Lung (tissue), 17 donors: ENCODE measurements at places on chromosomes 7 and 10.
A peak's percentile ranks its signal among the peaks of the same experiment; 100 is the strongest.

DNA sequence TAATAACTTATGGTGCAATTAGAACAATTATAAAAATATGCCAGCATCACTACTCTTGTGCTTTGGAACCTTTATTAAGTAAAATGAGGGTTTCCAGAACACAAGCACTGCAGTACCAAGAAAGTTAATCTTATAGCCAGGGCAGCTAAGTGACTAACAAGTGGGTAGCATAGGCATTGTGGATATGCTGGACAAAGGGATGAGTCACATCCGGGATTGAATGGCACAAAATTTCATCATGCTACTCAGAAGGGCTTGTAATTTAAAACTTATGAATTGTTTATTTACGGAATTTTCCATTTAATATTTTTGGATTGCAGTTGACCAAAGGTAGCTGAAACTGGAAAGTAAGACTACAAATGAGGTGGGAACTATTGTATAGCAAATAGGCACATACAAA lies 250.6 kb downstream of the C7orf25 start:
- DNase-seq = no peak

DNA sequence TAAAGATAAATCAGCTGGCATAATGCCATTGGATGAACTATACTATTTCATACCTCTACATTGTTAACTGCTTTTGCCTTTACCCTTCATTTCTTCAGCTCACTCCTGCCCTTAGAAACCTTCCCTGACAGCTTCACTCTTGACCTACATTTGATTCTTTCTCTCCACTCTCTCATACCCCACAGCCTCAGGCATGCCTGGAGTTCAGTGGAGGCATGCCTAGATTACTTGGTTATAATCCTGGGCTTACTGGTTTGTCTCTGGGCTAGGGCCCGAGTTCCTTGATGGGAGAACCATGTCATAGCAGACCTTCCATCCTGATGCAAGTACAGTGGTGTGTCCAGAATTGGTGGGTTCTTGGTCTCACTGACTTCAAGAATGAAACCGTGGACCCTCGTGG lies 8.4 kb upstream of the CDHR3 start:
- no peak for DNase-seq

- DNase-seq = no peak
Observed at GRCh38 chr7:137245186-137245585, 98.3 kb downstream of the PTN start.

DNA sequence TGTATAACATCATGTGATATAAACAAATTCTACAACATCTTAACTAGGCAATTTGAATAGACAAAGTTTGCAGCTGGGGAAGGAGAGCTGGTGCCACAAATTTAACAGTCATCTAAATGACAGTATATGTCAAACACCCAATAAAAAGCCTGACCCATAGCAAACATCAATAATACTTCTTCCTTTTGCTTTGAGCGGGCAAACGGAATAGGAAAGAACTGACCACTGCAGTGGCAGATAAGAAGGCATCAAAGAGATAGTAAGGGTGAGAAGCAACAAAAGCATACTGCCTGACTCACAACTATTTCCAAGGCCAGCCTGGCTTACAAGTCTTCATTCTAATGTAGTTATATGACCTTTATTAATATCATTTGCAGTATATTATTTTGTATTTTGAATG lies 99.9 kb downstream of the LRRN3 start:
- DNase-seq = no peak

DNA sequence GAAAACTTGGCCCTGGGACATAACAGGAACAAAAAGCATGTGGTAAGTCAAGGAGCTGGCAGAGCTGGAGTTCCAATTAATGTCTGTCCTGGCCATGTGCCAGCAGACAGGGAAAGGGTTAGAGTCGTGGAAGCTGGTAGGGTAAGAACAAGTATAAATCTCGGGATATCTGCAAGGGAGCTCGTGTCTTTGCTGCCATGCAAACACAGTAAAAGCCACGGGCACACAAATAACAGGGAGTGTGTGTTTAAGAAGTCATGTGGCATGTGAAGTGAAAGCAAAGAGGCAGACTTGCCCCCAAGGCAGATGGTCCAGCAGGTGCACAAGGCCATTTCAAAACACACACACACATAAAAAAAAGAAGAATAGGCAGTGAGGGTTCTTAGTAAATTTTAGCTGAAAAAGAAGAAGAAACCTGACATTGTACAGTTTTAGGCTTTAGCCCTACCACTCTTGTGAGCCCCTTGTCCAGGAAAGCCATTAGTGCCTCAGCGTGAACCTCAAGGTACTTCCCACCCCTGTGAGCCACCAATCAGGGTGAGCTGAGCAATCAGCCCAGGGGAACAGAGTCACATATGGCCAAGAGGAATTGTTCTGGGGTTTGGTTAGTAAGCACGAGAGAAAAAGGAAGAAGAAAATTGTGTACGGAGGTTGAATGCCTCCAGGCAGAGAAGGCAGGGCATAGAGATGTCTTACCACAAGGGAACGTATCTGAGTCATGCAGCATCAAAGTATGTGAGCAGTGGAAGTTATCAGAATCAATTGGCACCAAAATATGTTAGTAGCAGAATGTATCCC lies 32.8 kb upstream of the ARHGAP12 start:
- DNase-seq = peak; percentile 37

GRCh38 chr10:95326396-95326795 lies 35.6 kb upstream of the PDLIM1 start:
- DNase-seq = no peak

GRCh38 chr7:2046581-2047565 lies 185.9 kb downstream of the MAD1L1 start:
- peak; percentile 68 for DNase-seq

- DNase-seq = no peak
Observed at GRCh38 chr7:30171766-30172447, 37.1 kb downstream of the MTURN start.

DNA sequence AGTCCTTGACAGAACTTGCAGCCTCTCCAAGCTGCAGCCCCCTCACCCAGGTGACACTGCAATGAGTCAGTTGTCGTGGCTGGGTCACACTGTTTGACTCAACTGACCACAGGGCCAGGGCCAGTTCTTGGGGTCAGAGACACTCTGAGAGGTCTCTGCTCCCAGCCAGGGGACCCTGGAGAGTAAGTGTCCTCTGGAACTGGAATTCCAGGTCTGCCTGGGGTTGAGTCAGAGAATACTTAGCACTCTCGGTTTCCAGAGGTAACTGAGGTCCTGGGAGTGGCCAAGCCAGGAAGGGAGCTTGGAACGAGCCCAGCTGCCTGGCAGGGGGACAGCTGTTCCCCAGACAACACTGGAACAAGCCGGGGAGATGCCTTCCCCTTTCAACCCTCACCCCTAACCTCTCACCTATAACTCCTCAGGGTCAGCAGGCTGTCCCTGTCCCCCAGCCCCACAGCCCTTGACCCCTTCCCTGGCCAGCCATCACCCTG lies 2.2 kb upstream of the MYL10 start:
- DNase-seq = no peak

GRCh38 chr7:70743531-70744325 lies 388.2 kb upstream of the GALNT17 start:
- no peak for DNase-seq
